ENCODE measurements at places on chromosomes 3 and 15. TPM values are rescaled to one million over a fixed set of nuclear protein-coding genes. Genes with fewer than 3 reads are reported as not detected.

Gene LDHAL6B
- total RNA-seq: not detected

Gene GOLGA8R
- total RNA-seq: 1.5 TPM

Gene LAMB2
- total RNA-seq: 0.36 TPM

Gene FAM107A
- not detected for total RNA-seq

Gene TP63
- total RNA-seq: not detected

Gene CSPG4
- not detected for total RNA-seq

Gene GOLGA6D
- not detected for total RNA-seq

Gene SCAANT1
- 2.1 TPM for total RNA-seq

Gene ISL2
- not detected for total RNA-seq

Gene STRA6
- not detected for total RNA-seq

Gene SLC28A1
- not detected for total RNA-seq

Gene RTP3
- total RNA-seq: not detected

Gene CHRM5
- not detected for total RNA-seq

Gene SCN11A
- 0.08 TPM for total RNA-seq

Gene NAALADL2
- total RNA-seq: 1.2 TPM

Gene TRAIP
- 2.4 TPM for total RNA-seq

Gene CXCR6
- total RNA-seq: 1.7 TPM

Gene CAPN3
- total RNA-seq: 8.2 TPM

Gene EHHADH
- 0.11 TPM for total RNA-seq

Gene CCNL1
- total RNA-seq: 1,350 TPM

Gene SPSB4
- not detected for total RNA-seq

Gene SMCO1
- total RNA-seq: not detected

Gene MFN1
- total RNA-seq: 26.1 TPM

Gene RPLP1
- 2,615 TPM for total RNA-seq

Gene ARPP21
- not detected for total RNA-seq

Gene ADAMTS17
- total RNA-seq: 13.2 TPM

Gene MCF2L2
- total RNA-seq: 4.1 TPM

Gene DCLK3
- total RNA-seq: not detected

Gene MGLL
- total RNA-seq: 0.28 TPM

Gene WDR49
- 0.42 TPM for total RNA-seq

Gene CHST2
- 2.0 TPM for total RNA-seq

Gene DLL4
- total RNA-seq: 0.11 TPM

Gene TFRC
- 154 TPM for total RNA-seq

Gene NRROS
- 8.4 TPM for total RNA-seq

Gene SCAMP5
- total RNA-seq: 5.7 TPM

Gene SPESP1
- total RNA-seq: not detected

Gene THSD4
- not detected for total RNA-seq

Gene LRRC31
- total RNA-seq: not detected

Gene SCN5A
- total RNA-seq: not detected

Gene PRTG
- total RNA-seq: not detected

Gene SH2D7
- not detected for total RNA-seq

Gene TARS3
- 18.1 TPM for total RNA-seq

Gene LMOD3
- total RNA-seq: not detected

Gene MAGEF1
- 5.8 TPM for total RNA-seq

Gene TMOD2
- total RNA-seq: 6.9 TPM

Gene PIERCE2
- not detected for total RNA-seq

Gene C2CD4A
- 0.19 TPM for total RNA-seq

Gene MST1R
- 0.89 TPM for total RNA-seq

Gene DENND4A
- total RNA-seq: 64.1 TPM

Gene ANKUB1
- not detected for total RNA-seq

Gene RPUSD3
- total RNA-seq: 8.1 TPM

Gene ASB14
- not detected for total RNA-seq

Gene KLHDC8B
- total RNA-seq: 1.6 TPM

Gene DNAH12
- 0.19 TPM for total RNA-seq

Gene TMEM108
- total RNA-seq: not detected

Gene SEMA3F
- 1.1 TPM for total RNA-seq

Gene BUB1B
- total RNA-seq: 2.4 TPM

Gene AHSG
- not detected for total RNA-seq

Gene FGF7
- not detected for total RNA-seq

Data from CD4-positive, alpha-beta T cell (primary cell).